Adrenal gland (tissue), 19 donors: ENCODE measurements at places on chromosomes 7 and 10. TPM values are rescaled to one million over a fixed set of nuclear protein-coding genes. Genes with fewer than 3 reads are reported as not detected.

PDE1C gene
- 2.6 TPM for polyA plus RNA-seq

- DNase-seq, result no peak
These were observed 1098.0 kb upstream of the C7orf33 start for GRCh38 chr7:147492606-147493005.

EPHB6 gene
- 17.2 TPM for polyA plus RNA-seq

OPN4 gene
- polyA plus RNA-seq, result 0.30 TPM

DNA sequence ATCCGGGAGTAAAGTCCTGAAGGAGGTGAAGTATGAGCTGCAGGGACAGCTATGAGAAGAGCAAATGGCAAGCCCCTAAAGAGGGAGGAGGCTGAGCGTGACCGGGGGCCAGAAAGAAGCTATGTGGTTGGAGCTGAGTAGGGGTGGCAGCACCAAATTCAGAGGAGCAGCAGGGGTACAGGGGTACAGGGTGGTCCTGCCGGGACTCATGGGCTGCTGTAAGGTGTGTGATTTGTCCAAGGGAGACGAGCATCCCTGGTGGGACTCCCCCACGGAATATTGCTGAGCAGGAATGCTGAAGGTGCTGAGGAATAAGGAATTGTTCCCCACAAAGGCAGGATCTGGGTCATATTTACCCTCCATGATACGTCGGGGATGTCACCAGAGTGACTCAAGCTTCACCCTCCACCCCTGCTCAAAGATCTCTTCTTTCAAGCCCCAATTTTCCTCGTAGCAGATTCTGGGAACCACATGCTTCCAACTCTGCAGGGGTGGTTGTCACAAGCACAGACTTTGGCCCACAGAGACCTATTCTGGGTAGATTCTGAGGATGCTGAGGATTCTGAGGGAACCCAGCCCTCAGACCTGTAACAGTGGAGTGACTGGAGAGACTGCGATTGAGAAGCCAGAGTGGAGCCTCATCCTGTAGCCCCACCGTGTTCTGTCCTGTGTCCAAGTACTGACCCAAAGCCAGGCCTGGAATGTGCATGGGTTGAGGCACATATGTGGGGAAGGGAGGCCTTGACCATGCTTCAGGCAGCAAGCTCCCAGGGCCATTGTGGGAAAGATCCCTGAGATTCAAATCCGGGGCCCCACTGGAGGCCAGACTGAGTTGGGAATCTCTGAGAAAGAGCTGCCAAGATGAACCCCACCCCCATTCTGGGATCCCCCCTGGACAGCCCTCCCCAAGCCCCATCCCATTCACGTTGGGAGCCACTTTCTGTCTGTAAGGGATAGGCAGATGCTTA lies 4.2 kb downstream of the SFTPD start:
- no peak for DNase-seq

MYPN gene
- polyA plus RNA-seq, result 0.24 TPM
